Renal cortex interstitium (tissue), 15 donors: ENCODE measurements at places on chromosomes 2 and 18. TPM values are rescaled to one million over a fixed set of nuclear protein-coding genes. Genes with fewer than 3 reads are reported as not detected.

WDR75 gene
- 55.5 TPM for polyA plus RNA-seq

REEP1 gene
- polyA plus RNA-seq, result 3.5 TPM

USP37 gene
- polyA plus RNA-seq, result 17.2 TPM

TMEM247 gene
- polyA plus RNA-seq, result not detected

PEX13 gene
- 30.3 TPM for polyA plus RNA-seq

MEP1B gene
- polyA plus RNA-seq, result not detected

UGT1A4 gene
- polyA plus RNA-seq, result not detected

XDH gene
- polyA plus RNA-seq, result 0.17 TPM

PAX3 gene
- polyA plus RNA-seq, result not detected

IHH gene
- 2.0 TPM for polyA plus RNA-seq

CTAGE1 gene
- polyA plus RNA-seq, result 0.06 TPM

RSAD2 gene
- polyA plus RNA-seq, result 2.5 TPM

ALPI gene
- polyA plus RNA-seq, result not detected

WNT6 gene
- polyA plus RNA-seq, result 0.11 TPM

G6PC2 gene
- polyA plus RNA-seq, result not detected

HRH4 gene
- polyA plus RNA-seq, result 0.26 TPM

LONRF2 gene
- polyA plus RNA-seq, result 2.5 TPM

- DNase-seq, result no peak
Observed at GRCh38 chr2:231069379-231070054, 12.8 kb downstream of the PSMD1 start.

GRCh38 chr18:56245866-56246580 is 392.4 kb downstream of the TXNL1 start:
- no peak for DNase-seq

- DNase-seq, result no peak
Observed at GRCh38 chr2:44433895-44434294, 72.1 kb downstream of the CAMKMT start.

GRCh38 chr18:48644029-48644428 is 105.2 kb downstream of the CTIF start:
- DNase-seq, result no peak

DNA sequence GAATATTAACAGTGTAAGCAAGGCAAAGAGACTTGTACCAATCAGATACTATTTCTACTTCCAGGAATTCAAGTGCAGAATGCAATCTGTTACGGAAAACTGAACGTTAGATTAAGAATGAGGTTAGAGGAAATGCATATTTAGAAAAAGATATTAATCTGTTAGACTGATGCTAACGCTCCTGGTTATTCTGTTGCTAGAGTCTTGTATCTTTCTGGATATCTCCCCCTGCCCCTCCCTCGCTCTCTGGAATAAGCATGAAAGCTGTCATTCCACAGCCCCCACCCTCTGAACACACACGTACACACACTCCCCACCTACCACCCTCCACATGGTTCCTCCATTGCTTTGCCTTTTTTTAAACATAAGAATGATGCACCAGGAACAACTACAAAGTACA is 24.1 kb downstream of the FIGN start:
- no peak for DNase-seq

- no peak for DNase-seq
Observed at GRCh38 chr2:207469943-207470729, 59.6 kb upstream of the CREB1 start.

DNA sequence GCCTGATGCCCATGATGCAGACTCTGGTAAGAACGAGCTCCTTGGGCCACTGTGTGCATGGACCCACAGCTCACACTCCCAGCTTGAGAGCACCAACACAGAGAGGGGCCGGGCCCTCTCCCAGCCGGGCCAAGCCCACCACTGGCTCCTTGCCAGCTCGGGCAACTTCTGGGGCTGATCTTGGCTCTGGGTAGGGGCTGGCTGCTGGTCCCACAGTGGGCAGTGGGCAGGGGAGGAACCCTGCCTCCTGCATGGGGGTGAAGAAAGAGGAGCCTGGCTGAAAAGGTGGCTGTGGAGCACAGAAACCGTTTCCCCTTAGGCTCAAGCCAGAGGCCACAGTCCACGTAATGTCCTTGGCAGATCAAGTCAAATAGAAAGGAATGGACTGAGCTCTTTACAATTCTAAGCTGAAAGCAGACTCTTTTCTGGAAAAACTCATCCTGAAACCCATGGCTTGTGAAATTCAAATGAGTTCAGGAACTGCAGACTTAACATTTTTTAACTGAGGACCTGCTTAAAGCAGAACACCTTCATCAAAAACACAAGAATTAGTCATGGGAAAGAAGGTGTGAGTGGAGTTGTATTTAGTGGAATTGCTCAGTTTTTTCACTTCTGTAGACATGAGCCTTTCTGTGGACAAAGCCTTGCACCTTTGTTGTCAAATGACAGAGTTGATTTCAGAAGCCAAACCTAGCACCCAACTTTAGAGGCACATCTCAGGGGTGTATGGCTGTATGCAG is 104.9 kb downstream of the STPG4 start:
- DNase-seq, result no peak

GRCh38 chr2:163175294-163175693 is 336.7 kb upstream of the KCNH7 start:
- DNase-seq, result no peak

GRCh38 chr2:12539776-12540562 is 176.8 kb upstream of the TRIB2 start:
- DNase-seq, result peak; percentile 45

DNA sequence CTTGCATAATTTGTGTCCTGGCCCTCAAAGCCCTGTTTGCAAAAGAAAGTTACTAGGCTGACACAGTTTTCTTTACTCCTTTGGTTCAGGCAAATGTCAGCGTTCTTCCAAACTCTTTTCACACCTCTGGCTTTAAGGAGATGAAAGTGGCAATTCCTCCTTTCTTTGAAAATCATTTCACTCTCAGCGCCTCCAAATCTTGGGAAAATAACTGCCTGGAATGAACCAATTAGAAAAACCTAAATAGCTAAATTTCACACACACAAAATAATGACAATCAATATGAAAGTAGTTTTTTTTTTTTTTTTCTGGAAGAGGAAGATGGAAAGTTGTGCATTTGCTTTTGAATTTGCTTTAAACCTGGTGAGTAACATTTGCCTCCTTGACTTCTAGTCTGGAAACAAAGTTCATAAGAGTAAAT is 1.7 kb downstream of the MEIS1 start:
- DNase-seq, result no peak

- DNase-seq, result no peak
Observed at GRCh38 chr2:160305081-160305750, 105.1 kb upstream of the ITGB6 start.

DNA sequence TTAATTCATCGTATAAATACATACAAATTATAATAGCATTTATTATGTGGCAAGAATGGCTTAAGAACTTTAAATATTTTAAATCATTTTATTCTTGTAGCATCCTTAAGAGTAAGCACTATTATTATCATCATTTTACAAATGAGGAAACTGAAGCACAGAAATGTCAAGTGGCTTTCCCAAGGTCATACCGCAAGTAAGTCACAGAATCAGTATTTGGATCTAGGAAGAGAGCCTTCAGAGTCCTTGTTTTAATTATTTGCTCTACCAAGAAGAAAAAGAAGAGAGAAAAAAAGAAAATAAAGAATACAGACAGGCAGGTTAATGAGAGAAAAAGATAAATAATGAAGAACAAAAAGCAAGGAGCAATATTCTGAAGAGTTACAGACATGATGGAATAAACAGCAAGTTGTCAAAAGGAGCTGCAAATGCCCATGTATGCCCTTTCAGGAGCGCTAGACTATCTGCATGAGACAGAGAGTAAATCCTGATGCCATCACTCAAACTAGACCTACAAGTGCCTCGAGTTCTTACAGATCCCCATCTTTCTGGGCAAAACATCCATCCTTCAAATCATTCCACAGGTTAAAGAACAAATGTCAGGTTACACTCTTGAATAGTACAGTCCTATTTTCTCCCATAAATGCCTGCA is 57.8 kb upstream of the ETAA1 start:
- no peak for DNase-seq

DNA sequence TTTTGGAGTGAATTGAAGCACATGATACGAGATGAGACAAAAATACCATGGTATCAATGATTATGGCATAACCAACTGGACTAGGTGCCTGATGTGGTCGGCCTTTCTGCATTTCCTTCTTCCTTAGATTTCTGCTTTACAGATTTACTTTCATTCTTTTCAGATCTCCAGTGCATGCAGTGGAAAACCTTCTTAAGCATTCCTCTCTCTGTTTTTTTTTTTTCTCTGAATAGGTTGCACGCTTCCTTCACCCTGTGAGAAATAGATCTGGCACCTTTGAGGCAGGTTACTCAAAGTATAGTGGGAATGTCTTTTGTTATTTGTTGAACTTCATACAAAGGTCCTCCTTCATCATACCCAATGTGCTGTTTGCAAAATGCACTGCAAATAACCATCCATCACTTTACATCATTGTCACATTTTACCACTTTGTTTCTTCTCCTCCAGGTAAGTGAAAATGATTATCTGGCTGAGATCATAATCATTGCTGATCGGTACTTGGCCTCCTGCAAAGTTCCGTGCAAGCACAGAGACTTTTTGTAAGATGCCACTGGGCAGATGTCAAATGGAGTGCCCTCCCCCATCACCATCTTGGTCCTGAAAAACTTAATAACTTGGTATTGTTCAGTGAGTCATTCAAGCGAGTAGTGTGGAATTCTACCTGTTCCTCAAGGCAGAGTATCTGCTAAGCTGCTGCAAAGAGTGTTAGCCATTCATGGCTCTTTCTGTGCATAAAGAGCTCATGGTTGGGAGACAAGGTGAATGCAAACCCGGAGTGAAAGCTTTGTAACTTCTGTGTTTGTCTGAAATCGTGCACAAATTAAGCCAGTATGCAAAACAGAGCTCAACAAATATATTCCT is 30.0 kb upstream of the KLHL14 start:
- DNase-seq, result no peak

DNA sequence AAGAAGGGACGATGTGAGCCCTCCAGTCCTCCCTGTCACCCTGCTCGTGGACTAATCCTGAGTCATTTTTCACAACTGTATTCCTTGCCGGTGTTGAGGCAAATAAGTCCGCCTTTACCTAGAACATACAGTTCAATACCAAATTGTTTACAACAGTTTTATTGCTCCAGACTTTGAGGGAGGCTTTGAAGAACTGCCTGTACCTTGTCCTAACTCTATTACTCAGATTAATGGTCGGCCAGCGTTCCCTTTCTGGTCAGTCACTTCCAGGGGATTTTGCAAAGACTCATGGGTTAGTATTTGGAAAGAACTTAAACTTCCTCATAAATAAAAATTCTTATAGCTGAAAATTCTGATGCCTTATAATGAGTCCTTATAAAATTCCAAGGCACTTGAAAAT is 85.1 kb upstream of the ZNF532 start:
- DNase-seq, result no peak

- no peak for DNase-seq
Observed at GRCh38 chr18:48668466-48669179, 129.8 kb downstream of the CTIF start.

GRCh38 chr2:42361728-42362283 is 789 bp upstream of the COX7A2L start:
- no peak for DNase-seq

- DNase-seq, result no peak
Observed at GRCh38 chr18:40404284-40404683, 1550.8 kb upstream of the PIK3C3 start.

GRCh38 chr2:159094173-159094737 is 125.8 kb downstream of the TANC1 start:
- DNase-seq, result no peak
